ENCODE measurements at places on chromosomes 6 and 20.

DNA sequence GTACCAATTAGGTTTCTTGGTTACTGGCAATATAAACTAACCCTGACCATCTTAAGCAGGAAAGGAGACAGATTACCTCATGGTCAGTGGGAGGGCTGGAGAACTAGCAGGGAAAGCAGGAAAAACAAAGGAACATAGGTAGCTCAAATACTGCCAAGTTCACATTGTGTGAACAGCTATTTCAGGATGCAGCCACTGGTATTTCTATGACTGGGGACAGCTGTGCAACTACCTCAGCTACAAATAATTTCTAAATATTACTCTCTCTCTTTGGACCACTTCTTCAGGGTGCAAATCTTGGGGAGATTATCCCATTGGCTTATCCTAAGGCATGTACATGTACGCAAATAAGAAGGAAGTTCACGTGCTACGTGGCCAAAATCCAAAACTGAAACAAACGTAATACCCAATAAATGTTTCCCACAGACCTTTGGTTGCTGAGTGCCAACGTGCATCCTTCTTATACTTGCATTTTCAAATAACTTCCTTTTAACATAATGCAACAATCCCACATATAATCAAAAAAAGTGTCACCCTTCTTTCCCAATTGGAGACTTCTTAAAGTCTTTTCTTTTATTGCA, 180.9 kb downstream of the PHF3 start:
- peaks cover 8% of the 10 kb centered on the region for H3K4me1 ChIP-seq
- H3K27ac ChIP-seq, result no peak overlapping the region
- no peaks in the 10 kb centered on the region for H3K27me3 ChIP-seq
- no peak overlapping the region for H3K4me3 ChIP-seq
- no peak for DNase-seq

DNA sequence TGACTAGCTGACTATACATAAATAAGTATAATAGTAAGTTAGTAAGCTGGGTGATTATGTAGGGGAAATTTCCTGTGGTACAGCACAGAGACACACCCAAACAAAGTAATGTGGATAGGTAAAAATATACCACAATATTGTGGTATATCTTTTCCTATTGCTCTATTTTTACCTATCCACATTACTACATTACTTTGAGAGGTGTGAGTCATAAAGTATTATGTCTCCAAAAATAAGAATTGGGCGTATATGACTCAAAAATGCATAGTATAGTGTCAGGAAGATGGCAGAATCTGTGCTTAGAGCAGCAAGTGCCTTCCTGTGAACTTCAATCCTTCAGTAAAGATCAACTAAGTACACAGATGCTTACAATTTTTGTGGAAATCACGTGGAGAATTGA, 2.7 kb upstream of the SIRPG start:
- H3K4me3 ChIP-seq, result no peak overlapping the region
- peaks cover 25% of the 10 kb centered on the region for H3K27me3 ChIP-seq
- H3K36me3 ChIP-seq, result no peaks in the 10 kb centered on the region

- H3K4me1 ChIP-seq, result no peaks in the 10 kb centered on the region
- DNase-seq, result no peak
- H3K36me3 ChIP-seq, result no peaks in the 10 kb centered on the region
- no peak overlapping the region for H3K4me3 ChIP-seq
Observed at GRCh38 chr6:153872946-153873345, 166.1 kb upstream of the OPRM1 start.

DNA sequence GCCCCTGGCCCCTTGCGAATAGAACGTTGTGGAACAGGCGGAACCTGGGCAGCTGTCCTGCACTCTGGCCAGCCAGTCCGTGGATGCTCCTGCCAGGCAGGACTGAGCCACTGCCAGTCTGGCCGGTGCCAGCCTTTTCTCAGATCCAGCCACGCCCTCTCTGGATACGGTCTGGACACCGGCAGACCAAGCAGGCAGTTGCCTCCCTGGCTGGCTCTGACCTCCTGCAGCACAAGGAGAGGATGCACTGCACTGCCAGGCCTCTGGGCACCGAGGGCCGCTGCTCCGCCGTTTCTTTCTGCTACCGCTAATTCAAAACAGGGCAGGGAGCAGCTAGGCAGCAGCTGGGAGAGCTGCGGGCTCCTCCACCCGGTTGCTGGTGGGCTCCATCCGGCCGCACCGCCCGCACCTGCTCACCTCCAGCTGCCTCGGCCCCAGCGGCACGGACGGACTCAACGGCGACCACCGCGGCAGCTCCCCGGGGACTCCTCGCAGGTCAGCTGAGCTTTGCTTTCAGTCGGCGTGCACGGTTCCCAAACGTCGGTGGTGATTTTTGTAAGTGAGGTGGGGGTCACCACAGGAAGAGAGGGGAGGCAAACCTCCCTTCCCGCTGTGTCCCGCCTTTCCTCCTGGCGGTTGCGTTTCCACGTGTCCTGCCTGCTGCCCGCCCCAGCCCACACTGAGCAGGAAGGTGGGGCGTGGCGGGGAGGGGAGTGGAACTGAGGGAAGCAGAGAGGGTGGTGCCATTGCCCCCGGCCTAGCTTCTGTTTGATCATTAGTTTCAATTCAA, 30.3 kb upstream of the AFDN start:
- no peak for DNase-seq
- H3K27me3 ChIP-seq, result peaks cover 4% of the 10 kb centered on the region
- H3K27ac ChIP-seq, result no peak overlapping the region
- peaks cover 17% of the 10 kb centered on the region for H3K4me1 ChIP-seq
- H3K36me3 ChIP-seq, result no peaks in the 10 kb centered on the region
- H3K4me3 ChIP-seq, result no peak overlapping the region

GRCh38 chr6:74749211-74750147, 456.4 kb downstream of the COL12A1 start:
- H3K27me3 ChIP-seq, result no peaks in the 10 kb centered on the region

GRCh38 chr20:3612795-3613572, 50.2 kb downstream of the GFRA4 start:
- no peak for DNase-seq
- H3K4me1 ChIP-seq, result peaks cover 11% of the 10 kb centered on the region
- H3K27ac ChIP-seq, result no peak overlapping the region
- H3K4me3 ChIP-seq, result no peak overlapping the region
- no peaks in the 10 kb centered on the region for H3K27me3 ChIP-seq
- peaks cover 2% of the 10 kb centered on the region for H3K36me3 ChIP-seq

Data from neural crest cell (in vitro differentiated cells).